ENCODE measurements at places on chromosomes 7 and 10.

DNA sequence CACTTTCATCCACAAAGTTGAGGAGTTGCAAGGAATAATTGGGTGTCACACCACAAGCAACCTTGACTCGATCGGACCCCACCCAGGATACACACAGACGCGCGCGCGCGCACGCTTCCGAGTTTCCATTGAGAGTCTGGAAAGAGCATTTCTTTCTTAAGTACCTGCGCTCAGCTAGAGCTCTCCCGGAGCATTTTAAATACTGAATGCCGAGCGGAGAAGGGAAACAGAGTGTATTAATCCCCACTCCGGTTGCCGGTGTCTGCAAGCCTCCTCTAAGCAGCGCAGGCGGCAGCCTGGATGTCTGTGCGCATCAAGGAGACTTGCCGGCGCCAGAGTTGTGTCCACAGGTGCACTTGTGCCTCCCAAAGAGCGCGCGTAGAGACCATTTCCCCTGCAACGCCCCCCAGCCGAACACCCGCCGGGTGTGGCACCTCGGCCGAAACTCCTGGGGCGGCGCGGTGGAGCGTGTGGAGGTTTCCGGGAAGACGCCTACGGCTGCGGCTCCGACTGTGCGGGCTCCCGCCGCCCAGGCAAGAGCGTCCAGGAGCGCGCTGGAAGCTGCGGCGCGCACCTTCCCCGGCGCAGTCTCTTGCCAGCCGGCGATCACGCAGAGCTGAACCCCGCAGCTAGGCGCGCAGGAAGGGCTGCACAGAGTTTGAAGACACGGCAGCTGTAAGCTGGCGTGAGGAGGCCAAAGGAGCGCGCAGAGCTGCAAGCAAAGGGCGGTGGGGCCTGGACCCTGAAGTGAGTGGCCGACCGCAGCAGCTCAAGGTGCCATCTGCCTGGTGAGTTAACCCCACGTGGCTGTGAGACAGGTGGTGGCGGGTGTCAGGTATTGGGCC, 1.1 kb upstream of the FEZF1 start:
- no peak for DNase-seq

DNA sequence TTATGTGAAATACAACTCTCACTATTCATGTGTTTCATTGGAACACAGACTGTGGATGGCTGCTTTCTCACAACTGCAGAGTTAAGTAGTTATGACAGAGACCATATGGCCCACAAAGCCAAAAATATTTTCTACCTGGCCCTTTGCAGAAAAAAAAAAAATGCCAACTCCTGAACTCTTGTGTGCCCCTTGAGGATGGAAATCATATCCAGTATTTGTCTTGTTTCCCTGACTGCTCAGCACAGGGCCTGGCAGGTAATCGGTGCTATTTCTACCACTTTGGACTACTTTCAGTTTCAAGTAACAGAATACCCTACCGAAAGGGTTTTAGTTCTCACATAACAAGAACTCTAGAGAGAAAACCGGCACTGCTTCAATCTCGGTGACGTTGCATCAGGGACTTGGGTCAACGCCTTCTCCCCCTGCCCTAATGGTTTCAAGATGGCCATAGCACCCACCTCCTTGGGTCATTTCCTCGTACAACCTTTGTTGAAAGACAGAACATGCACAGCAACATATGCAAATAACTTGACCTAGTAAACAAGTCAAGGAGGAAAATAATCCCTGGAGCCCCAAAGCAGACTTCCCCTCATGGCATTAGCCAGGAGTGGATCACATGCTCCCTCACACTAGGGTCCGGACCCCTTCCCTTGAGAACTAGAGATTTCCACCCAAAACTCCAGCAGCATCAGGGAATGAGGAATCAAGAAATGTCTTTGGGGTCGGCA, 11.8 kb upstream of the GPNMB start:
- no peak for DNase-seq

GRCh38 chr10:10886861-10887531, 130.7 kb upstream of the CELF2 start:
- no peak for DNase-seq

DNA sequence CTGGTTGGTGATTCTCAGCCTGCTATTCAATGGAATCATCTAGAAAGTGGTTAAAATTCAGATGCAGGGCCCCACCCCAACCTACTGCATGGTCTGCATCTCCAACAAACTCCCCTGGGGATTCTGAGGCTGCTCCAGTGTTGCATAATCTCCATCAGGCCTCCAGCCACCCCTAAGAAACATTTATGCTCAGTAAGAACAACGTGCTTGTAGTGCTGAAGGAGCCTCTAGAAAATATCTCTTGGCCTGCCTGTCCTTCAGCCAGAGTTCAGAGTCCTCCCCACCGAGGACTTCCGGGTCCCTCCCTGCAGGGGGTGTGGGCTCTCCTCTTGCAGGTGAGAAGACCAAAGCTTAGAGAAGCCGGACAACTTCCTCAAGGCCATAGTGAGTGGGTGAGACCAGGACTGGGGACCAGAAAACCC, 159.8 kb downstream of the SH3PXD2A start:
- no peak for DNase-seq

- no peak for DNase-seq
Measured at GRCh38 chr7:145698526-145699262, 417.9 kb upstream of the CNTNAP2 start.

DNA sequence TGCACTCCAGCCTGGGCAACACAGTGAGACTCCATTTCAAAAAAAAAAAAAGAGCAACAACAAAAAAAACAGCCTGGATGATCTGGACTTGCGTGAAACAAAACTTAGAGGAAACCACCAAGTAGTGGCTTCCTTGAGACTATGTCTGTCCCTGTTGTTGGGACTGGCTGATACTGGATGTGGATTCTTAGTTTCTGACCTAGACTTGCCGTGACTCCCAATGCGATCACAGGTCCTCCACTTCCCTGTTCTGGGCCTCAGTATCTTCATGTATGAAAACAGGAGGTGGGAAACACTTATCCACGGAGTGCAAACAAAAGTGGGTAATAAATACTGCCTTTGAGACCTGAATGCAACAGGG, 125.7 kb downstream of the PRPF18 start:
- no peak for DNase-seq

DNA sequence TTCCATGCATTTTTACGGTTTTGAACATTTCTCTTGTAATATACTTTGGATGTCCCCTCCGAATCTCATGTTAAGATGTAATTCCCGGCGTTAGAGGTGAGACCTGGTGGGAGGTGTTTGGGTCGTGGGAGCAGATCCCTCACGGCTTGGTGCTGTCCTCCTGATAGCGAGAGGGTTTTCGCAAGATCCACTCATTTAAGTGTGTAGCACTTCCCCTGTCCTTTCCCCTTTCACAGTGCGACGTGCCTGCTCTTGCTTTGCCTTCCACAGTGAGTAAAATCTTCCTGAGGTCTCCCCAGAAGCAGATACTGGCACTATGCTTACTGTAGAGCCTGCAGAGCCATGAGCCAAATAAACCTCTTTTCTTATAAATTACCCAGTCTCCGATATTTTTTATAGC, 6.6 kb downstream of the GPR141 start:
- no peak for DNase-seq

DNA sequence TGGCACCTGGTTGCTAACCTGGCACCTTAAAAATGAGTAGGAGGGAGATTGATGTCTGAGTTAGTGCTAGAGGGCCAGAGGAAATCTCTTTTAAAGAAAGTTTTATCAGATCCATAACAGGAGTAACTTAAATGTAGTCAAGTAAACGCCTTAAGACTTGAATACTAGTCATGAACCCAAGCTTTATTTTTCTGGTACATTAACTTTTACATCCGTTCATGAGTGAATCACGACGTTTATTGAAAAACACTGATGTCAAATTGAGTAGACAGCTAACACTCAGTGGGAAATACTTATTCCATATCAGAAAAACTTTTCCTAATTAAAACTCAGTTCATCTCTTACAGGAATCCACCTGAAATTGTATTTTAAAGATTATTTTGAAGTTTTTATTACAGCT, 6.9 kb upstream of the LAMB1 start:
- DNase-seq = no peak

DNA sequence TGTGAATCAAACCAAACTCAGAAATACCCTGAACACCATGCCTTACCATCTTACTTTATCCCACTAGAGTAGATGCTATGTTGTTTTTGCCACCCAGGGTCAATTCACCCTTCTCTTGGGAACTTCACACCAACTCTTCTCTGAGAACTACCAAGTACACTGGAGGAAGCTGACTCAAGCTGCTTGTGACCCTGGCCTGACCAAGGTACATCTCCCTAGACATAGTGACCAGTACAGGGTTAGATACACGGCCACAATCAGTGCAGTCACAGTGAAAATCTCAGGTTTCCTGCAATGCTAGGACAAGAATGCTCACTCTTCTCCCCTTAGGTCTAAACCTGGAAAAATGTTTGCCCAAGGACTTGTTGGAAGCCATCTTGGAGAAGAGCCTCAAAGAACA, 31.8 kb downstream of the EZH2 start:
- DNase-seq = no peak

DNA sequence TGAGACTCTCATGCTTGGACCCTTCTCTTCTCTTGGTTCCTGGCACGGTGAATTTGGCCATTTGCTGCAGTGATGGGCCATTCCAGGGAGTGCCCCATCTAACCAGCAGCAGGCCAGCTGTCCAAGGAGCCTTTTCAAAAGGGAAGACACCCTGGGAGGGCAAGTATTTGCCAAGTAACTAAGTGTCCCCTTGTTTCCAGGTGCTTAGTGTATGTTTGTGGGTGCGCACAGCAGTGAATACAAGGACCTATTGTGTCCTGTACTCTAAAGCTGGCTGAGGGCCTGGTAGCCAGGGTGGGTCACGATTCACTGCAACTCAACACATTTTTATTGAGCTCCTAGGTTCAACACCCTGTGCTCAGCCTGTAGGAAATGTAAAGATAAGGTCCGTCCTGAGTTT, 348.8 kb downstream of the RNLS start:
- no peak for DNase-seq

- no peak for DNase-seq
Measured at GRCh38 chr10:63042256-63042655, 90.9 kb upstream of the NRBF2 start.

GRCh38 chr7:53789741-53790140, 752.4 kb upstream of the VSTM2A start:
- DNase-seq = no peak

DNA sequence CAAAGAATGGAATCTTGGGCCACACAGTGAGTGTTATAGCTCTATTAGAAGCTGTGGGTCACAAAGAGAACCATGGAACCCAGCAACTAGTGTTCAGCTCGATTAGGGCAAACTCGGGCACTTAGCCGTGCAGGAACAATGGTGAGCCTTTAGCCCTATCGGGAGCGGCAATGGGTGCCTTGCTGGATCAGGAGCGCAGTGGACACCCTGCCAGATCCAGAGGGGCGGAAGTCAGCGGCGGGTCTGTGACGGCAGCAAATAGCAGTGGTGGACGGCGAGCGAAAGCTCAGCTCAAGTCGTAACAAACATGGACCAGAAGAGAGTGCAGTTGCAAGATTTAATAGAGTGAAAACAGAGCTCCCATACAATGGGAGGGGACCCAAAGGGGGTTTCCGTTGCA, 43.9 kb upstream of the NRG3 start:
- DNase-seq = no peak

DNA sequence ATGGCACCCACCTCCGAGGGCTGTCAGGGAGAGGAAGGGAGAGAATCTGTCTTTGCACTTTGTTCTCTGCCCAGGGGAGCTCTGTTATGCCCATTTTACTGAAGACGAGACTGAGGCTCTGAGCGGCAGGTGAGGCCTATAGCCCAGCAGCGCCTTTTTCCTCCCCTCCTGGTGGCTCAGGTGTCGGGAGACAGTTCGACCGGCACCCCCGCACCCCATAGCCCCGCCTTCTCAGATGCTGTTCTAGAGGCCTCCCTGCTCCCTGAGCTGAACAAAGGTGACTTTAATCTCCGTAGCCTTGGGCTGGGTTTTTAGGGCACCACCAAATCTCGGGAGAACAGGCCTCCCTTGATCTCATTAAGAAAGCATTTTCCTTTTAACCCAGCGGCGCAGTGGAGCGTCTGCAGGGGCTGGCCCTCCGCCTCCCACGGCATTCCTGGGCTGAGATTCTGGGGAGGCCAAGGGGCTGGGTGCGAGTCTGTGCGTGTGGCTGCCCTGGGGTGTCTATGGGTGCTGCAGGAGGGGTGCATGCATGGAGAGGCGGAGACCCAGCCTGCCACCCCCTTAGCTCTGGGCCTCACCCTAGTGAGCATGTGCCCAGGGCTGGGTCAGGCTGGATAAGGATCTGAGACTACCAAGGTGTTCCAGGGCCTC, 3.3 kb downstream of the LFNG start:
- DNase-seq = no peak

DNA sequence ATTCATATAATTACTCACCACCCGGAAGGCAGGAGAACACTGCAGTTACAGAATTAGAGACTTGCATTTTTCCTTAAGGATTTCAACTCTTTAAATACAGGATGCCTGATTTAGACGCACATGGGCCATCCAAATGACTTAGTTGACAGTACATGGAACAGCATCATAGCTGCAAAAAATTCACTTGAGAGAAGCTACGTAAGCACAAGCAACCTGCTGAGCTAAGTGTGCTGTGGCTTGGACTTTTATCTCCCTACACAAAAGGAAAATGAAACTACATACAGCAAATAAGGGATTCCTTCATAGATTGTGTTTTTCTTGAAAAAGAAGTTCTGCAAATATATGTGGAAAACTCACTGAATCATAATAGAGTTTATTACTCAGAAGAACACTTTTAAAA, 152.6 kb downstream of the POU6F2 start:
- no peak for DNase-seq

GRCh38 chr10:20858292-20859124, 38.6 kb downstream of the NEBL start:
- no peak for DNase-seq

GRCh38 chr7:76233538-76234281, 32.0 kb downstream of the SRRM3 start:
- DNase-seq = no peak

GRCh38 chr7:5143106-5143505, 46.9 kb upstream of the WIPI2 start:
- no peak for DNase-seq

- no peak for DNase-seq
Measured at GRCh38 chr10:120838941-120839340, 12.2 kb upstream of the WDR11 start.

- no peak for DNase-seq
Measured at GRCh38 chr10:4399556-4399955, 426.5 kb upstream of the AKR1E2 start.

- DNase-seq = peak; percentile 29
Measured at GRCh38 chr10:96673318-96674099, 46.8 kb downstream of the PIK3AP1 start.

GRCh38 chr10:34444223-34445183, 370.6 kb downstream of the PARD3 start:
- no peak for DNase-seq

GRCh38 chr7:136392856-136393255, 415.7 kb upstream of the MTPN start:
- DNase-seq = no peak
